ENCODE measurements at places on chromosomes 5 and 9.

DNA sequence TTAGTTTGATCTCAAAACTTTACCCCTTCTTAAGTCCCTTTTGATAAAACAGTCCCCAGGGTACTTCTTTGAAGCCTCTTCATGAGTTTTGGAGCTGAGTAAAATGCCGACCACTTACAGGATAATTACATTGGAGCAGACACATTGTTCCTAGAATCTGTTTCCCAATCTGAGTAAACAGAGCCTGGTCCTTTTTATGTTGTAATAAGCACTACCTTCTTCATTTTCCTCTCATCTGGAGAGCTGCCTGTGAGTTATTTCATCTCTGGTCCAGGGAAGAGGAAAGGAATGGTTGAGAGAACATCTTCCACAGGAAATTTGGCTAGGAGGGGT lies 26.3 kb upstream of the GALNT10 start:
- DNase-seq, result no peak

GRCh38 chr9:87599901-87600610 lies 102.4 kb downstream of the DAPK1 start:
- DNase-seq, result no peak

GRCh38 chr9:87675906-87676515 lies 49.9 kb upstream of the CTSL start:
- no peak for DNase-seq

DNA sequence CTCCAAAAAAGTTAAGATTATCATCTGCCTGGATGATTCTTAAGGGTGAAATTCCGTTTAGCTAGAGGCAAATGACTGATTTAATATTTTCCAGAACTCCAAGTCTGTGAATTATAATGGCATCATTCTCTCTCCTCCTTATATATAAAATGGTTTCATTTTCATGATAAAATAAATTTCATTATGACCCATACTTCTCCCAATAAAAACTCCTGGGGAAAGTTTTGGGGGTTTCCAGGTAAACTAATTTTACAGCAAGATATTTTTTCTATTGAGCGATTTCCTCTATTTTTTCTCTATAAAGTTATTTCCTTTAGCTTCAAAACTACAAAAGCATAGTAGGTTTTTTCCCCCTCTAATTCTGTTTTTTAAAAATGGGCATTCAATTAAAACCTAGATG lies 7.6 kb upstream of the OTULIN start:
- DNase-seq, result no peak

DNA sequence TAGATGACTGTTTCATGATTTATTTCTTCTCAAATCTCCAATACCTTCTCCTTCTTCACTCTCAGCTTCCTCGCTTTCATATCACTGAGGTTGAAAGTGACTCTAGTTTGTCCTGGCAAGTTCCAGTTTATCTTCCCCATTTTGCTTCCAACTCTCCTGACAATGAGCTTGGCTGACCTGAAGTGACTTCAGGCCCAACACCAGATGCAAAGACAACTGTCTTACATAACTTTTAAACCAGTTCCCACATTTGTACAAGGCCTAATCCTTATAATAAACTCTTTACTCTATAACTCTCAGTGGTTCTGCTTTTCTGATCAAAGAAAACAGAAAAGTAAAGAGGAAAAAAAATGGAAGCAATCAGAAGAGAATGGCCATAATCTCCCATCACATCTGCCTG lies 22.0 kb downstream of the GNG10 start:
- DNase-seq, result no peak

- DNase-seq, result no peak
These were observed 30.3 kb downstream of the TYRP1 start for GRCh38 chr9:12723409-12724028.

DNA sequence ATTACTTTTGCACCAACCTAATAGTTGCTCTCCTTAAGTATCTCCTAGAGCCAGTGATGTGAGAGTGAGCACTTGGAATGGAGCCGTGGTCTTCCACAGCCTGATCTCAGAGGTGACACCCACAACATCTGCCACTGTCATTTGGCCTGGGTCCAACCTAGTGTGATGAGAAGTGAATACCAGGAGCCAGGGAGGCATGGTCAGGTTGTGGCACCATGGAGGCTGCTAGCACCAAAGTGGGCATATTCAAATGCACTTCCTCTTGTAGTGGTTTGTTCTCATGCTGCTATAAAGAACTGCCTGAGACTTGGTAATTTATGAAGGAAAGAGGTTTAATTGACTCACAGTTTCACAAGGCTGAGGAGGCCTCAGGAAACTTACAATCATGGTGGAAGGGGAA lies 22.6 kb upstream of the CEP72 start:
- DNase-seq, result no peak

DNA sequence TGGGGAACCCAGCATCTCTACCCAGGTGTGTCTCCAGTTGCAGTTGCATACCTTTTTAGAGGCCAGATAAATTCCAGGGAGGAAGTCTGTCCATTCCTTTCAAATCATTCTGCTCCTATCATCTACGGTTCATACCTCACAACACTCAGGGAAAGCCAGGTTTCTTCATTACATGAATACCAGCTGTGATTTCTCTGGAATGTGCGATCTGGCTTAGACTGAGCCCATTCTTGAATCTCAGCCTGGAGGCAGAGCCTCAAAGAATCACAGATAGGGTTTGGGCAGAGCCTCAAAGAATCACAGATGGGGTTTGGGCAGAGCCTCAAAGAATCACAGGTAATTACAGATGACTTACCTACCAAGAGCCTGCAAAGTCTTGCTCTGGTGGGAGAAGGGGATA lies 7.2 kb downstream of the P4HA2 start:
- no peak for DNase-seq

DNA sequence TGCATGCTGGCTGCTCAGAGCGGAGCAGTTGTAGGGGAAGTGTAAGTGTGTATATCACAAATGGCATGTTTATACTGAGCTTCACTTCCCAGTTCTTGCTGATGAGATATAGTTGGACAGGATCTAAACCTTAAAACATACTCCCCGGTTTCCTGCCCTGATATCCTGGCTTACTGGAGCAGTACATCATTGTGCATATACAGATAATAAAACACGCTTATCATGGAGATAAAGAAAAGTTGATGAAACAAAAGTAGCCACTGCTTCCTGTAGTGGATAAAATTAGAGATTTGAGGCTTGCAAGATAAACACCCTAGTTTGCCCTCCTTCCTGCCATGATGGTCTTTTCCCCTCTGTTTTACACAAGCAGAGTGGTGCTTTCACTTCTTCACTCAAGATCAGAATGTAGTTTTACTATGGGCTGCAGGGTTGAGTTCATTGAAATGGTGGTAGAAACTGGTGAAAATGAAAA lies 15.0 kb downstream of the NPR3 start:
- DNase-seq, result no peak

- no peak for DNase-seq
These were observed 4.1 kb downstream of the ISOC1 start for GRCh38 chr5:129098488-129099183.

GRCh38 chr5:152634586-152634985 lies 229.5 kb upstream of the NMUR2 start:
- DNase-seq, result no peak

DNA sequence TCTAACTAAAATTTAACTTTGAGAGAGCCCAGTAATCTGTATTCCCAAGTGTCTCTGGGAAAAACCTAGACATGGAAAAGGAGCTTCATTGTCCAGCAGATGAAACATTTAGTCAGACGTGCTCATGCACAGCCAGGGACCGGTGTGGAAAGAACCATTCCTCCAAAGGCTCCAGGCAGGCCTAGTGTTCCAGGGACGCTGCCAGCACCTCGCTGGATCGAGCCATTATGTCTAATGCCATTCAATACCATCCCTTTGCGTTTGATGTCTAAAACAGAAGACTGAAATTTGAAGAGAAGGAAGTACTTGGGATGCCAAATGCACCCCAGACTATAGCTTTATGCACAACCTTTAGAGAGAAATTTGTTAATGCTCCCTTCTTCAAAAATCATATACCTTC lies 1.4 kb upstream of the CHSY3 start:
- DNase-seq, result no peak

DNA sequence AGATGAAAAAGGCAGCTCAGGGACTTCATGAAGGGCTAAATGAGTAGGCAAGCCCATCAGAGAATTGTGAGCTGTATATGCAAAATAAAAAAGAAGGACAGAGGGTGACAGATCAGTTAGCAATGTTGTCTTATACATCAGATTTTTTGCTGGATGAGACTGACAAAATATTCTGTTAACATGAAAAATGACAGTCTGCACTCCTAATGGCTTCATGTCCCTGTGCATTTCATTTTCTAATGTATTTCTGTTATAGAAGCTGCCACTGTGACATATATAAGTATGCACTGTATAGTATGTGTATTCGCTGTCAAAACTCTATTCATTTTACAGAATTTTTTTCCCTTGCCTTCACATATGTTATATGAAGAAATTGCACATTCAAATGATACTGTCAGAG lies 559.5 kb downstream of the DMRTA1 start:
- DNase-seq, result no peak

- no peak for DNase-seq
These were observed 25.7 kb upstream of the IL9 start for GRCh38 chr5:135921388-135921787.

DNA sequence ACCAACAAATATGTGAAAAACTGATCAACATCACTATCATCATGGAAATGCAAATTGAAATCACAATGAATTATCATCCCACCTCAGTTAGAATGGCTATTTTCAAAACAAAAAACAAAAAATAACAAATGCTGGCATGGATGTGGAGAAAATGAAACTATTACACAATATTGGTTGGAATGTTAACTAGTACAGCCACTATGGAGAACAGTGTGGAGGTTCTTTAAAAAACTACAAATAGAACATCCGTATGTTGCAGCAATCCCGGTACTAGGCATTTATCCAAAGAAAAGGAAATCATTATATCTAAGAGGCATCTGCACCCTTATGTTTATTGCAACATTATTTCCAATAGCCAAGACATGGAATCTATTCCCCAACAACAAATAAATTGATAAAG lies 9.0 kb upstream of the IFNA5 start:
- DNase-seq, result no peak

- DNase-seq, result no peak
These were observed 158.7 kb downstream of the TMEM167A start for GRCh38 chr5:82918311-82919031.

DNA sequence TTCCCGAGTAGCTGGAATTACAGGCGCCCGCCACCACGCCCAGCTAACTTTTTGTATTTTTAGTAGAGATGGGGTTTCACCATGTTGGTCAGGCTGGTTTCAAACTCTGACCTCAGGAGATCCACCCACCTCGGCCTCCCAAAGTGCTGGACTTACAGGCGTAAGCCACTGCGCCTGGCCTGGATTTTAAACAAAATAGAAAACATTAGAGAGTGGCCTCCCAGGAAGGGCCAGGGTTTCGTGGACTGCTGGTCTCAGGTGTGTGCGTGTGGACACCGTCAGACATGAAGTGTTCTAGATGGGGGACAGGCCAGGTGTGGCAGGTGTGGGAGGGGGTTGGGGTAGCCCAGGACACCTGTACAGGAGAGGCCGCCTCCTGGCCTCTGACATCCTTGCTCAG lies 7.0 kb upstream of the GBGT1 start:
- no peak for DNase-seq

GRCh38 chr9:90433398-90433941 lies 209.2 kb downstream of the DIRAS2 start:
- DNase-seq, result no peak

GRCh38 chr9:83119873-83120272 lies 56.9 kb upstream of the RASEF start:
- no peak for DNase-seq

DNA sequence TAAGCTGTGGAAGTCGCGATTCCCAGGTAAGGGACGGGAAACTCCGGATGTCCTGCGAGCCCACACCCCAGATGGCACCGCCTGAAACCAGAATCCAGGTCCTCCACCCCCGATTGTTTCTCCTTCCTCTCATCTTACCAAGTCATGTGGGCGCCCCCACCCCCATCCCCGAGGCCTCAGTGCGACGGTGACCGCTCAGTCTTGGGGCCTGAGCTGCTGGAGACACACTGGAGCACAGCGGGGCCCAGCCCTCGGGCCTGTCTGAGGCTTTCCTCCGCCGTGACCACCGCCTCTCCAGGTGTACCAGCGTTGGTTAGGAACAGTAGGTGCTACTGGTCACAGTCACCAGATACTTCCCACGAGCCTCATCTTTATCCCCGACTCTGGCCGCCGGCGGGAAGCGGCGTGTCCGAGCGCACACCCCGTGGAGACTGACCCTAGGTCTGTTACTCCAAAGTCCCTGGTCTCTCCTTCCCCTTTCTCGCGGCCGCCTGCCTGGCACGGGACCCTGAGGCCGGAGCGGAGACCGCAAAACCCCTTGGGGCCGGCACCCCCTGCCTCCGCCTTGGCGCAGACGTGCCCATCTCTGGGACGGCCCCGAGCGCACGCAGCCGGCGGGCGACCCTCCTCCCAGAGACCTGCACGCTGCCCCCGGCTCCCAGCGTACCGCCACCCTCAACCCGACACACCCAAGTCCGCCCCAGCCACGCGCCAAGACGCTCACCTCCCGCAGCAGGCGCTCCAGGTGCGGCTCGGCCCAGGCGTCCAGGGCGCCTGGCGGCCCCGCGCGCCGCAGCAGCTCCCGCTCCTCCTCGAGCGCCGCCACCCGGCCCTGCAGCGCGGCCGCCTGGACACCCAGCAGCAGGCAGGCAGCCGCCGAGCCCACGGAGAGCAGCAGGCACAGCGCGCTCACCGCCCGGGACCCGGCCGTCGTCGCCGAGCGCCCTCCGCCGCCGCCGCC lies 733 bp downstream of the COL23A1 start:
- DNase-seq, result no peak

- no peak for DNase-seq
These were observed 20.5 kb upstream of the FER start for GRCh38 chr5:108727236-108727650.

DNA sequence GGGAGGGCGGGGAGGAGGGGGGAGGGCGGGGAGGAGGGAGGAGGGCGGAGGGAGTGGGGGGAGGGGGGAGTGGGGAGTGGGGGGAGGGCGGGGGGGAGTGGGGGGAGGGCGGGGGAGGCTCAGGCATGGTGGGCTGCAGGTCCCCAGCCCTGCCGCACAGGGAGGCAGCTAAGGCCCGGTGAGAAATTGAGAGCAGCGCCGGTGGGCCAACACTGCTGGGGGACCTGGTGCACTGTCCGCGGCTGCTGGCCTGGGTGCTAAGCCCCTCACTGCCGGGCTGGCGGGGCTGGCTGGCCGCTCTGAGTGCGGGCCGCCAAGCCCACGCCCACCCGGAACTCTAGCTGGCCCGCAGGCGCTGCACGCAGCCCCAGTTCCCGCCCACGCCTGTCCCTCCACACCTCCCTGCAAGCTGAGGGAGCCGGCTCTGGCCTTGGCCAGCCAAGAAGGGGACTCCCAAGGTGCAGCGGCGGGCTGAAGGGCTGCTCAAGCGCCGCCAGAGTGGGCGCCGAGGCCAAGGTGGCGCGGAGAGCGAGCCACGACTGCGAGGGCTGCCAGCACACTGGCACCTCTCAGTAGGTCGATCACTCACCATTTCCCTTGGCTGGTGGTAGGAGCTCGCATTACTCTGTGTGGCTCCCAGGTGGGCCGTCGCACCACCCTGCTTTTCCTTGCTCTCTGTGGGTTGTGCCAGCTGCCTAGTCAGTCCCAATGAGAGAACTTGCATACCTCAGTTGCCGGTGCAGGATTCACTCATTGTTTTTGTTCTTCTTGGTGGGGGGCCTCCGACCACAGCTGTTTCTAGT lies 160.2 kb downstream of the CNTLN start:
- no peak for DNase-seq
